ENCODE measurements at places on chromosomes 1 and 21. TPM values are rescaled to one million over a fixed set of nuclear protein-coding genes. Genes with fewer than 3 reads are reported as not detected.

DNA sequence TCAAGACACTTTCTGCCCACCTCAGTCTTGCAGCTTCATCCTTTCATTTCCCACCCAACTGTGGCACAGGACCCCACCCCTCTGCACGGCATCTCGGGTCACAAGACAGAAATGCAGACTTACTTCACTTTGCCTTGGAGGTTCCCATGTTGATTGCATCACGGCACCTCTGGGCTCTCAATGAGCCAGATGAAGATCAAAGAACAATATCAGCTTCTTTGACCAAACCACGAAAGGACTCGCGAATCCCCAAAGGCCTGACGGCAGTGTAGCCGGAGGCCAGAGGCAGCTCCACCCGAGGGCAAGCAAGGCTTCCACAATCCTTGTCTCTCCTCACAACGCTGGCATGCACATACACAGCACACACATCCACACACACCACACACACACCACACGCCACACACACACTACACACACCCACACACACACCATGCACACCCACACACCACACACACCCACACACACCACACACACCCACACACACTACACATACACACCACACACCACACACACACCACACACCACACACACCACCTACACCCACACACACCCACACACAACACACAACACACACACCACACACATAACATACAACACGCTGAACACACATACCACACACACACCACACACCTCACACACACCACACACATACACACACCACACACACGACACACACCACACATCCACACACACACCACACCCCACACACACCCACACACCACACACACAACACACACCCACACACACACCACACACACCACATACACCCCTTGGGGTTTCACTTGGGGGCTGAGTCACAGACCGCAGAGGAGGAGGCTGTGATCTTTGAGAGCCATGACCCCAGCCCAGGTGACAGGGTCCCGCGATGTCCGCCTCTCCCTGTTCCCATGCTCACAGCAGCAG lies 35.8 kb downstream of the UBASH3A start:
- DNase-seq: peak; percentile 67

DNA sequence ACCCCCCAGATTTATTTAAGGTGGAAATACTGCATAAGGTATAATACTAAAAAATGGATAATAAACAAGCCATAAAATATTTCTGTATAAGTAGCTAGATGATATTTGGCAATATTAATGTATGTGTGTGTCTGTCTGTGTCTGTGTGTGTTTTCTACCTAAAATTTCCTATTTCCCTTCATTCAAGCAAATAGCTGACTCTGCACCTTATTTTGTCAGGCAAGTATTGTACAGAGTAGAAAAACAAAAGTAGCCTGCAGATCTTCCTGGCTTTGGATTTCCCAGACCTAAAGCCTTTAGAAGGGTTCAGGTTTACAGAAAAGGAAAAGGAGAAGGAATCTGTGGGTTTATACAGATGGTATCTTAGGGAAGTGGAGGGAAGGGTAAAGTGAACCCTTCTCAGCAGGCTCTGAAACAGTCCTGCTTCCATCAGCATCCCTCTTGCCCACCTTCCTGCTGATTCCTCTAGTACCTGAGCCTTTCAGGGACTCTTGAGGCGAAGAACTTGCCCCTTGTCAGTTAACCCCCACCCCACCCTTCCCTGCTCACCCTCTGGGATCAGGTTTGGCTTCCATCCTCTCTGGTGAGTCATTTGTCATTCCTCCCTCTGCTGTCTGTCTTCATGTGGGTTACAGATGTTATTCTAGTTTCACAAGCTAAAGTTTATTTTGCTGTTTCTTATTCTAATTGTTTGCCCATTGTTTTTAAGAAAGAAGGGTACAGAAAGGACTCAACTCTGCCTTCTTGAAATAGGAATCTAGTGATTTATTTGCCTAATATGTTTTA lies 21.7 kb upstream of the RGS16 start:
- no peak for DNase-seq

- DNase-seq: peak; percentile 88
These were observed 576 bp downstream of the CCN1 start for GRCh38 chr1:85580872-85581801.

- no peak for DNase-seq
These were observed 3.4 kb upstream of the OR10K1 start for GRCh38 chr1:158458263-158458662.

DNA sequence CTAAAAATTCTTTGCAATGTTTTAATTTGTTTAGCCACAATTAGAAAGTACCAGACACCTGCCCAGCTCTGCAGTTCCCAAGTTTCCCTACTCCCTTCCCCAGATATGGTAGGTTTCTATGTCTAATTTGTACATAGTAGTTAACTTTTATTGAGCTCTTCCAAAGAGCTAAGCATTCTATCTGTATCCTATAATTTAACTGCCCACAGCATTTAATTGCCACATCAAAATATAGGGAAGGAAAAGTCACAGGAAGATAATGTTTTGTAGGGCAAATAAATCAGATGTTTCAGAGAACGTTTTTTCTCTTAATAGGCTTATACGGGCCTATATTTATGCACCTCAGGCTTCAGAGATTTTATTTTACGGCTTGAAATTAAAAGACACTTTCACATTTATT lies 15.7 kb upstream of the FMO3 start:
- no peak for DNase-seq

DNA sequence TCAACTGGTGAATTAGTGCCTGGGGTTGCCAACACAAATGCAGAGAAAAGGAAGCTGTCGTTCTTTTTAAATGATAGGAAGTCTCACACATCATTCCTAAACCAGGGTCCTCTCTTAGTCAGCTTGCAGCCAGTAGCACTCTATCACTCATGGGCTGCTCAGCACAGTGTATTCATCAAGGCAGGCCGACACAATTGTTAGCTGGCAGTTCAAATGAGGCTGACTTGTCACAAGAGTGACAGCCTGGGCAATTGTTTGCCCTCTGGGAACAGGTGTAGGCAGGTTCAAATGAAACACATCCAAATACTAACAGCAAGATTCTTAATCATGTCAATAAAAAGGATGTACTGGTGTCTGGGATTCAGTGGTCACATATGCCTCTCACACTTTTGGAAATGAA lies 76.9 kb downstream of the ERICH3 start:
- no peak for DNase-seq

The SYCP1 gene
- total RNA-seq: not detected

Measured in activated CD4-positive, alpha-beta T cell treated with anti-CD3 and anti-CD28 coated beads, Interleukin-2, amount 10 ng/mL, durations not matched to agents 24 days and 14 days (primary cell).